Stimulated activated effector memory CD8-positive, alpha-beta T cell treated with anti-CD3 and anti-CD28 coated beads, Interleukin-12 subunit alpha, Interleukin-12 subunit beta, amount 100 ng/mL, for 72 hours (primary cell): ENCODE measurements at places on chromosomes 7 and 10.

DNA sequence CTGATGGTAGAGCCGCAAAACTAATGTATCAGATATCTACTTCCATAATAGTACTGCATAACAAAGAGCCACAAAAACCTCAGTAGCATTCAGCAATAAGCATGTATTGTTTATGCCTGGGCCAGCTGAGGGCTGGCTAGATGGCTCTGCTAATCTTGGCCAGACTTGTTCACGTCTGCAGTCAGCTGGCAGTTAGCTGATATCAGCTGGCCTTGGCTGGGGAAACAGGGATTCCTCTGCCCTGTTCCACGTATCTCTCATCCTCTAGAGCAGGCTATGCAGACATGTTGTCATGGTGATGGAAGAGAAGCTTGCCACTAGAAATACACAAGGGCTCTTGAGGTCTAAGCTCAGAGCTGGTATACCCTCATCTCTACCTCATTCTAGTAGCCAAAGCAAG is 62.9 kb downstream of the GRM8 start:
- no peak for DNase-seq

GRCh38 chr7:35570937-35571336 is 124.0 kb downstream of the HERPUD2 start:
- DNase-seq, result no peak

DNA sequence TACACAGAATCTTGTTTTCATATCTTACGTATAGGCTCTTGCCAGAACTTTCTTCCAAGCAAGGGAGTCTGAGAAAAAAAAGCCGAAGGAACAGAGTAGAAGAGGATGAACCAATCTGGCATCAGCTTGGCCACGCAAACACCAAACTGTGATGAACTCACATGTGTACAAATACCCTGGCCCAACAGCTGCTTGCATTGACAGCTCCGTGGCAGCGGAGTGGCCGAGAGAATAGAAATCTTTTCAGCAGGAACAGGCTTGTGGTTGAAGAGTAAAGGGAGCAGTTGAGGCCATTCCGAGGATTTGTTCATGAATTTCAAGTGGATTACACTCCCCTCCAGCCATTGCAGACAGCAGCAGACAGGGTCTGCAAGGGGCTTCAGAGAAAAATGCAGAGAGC is 173.8 kb upstream of the PLXNA4 start:
- no peak for DNase-seq

GRCh38 chr10:76136961-76137360 is 705.5 kb downstream of the LRMDA start:
- no peak for DNase-seq

DNA sequence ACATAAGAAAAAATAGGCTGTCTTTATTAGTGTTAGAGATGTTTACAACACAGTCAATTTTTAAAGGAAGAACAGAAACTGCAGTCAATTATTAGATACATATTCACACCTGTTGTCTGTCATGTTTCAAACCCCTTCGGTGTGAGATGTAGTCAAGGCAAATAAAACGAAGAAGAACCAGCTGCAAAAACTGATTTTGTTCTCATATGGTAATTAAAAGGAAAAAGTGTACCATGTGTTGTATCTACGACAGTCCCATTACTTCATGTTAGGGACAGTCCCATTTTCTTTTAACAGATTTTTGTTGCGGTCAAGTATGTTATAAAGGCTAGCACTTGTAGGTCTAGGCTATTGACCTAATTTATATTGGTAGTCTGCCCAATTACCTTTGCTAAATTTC is 149.4 kb downstream of the LRRN3 start:
- no peak for DNase-seq

- peak; percentile 56 for DNase-seq
Observed at GRCh38 chr10:18104223-18104872, 35.9 kb upstream of the CACNB2 start.

DNA sequence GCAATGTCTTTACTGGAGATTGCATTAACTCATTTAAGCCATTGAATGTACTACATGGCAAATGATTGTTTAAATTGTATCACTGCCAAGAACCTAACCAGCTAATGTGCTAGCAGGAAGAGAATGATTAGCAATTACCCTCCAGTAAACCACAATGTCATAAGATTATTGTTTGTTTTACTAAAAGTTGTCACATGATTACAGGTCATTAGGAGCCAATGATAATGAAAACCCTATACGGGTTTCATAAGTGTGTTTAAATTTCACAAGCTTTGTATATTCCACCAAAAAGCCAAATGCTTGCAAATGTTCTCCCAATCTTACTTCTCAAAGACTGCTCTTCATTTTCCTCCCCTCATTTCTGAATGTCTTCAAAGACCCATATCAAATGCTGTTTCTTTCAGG is 76.5 kb upstream of the PPP1R3C start:
- no peak for DNase-seq

- no peak for DNase-seq
Observed at GRCh38 chr7:20374399-20374798, 43.7 kb downstream of the ITGB8 start.

- DNase-seq, result no peak
Observed at GRCh38 chr10:9898633-9899395, 1118.9 kb upstream of the CELF2 start.

DNA sequence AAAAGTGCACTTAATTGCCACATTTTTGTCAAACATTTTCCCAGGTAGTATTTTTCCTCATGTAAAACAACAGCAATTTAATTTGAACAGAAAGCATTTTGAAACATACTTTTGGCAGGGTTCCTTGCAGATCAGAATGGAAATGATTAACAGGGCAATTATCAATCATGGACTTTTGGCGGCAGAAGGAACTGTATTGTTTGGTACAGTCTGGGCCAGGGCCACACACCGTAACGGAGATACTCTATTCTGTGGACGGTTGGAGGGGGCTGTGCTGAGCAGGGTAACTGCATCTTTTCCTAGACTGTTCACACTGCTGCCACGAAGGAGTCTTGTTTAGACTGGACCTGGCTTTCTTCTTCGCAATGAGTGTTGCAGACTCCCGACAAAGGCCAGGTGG is 62.3 kb downstream of the EGFR start:
- DNase-seq, result no peak

DNA sequence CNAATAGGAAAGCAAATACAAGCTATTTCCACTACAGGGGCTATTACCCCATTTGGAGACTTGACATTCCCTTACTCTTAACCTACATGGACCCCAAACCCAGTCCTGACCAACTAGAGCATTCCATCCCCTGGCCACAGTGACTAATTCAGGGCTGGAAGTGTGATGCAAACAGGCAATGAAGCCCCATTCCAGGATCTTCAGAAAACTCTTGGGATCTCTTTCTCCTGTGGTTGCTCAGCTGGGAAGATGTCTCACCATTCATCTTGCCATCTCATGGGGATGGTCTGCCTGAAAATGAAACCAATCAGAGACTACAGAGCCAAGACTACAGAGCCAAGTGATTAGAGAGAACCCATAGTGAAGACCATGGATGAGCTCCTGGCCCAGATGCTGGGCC is 206.2 kb downstream of the ZNF365 start:
- no peak for DNase-seq

DNA sequence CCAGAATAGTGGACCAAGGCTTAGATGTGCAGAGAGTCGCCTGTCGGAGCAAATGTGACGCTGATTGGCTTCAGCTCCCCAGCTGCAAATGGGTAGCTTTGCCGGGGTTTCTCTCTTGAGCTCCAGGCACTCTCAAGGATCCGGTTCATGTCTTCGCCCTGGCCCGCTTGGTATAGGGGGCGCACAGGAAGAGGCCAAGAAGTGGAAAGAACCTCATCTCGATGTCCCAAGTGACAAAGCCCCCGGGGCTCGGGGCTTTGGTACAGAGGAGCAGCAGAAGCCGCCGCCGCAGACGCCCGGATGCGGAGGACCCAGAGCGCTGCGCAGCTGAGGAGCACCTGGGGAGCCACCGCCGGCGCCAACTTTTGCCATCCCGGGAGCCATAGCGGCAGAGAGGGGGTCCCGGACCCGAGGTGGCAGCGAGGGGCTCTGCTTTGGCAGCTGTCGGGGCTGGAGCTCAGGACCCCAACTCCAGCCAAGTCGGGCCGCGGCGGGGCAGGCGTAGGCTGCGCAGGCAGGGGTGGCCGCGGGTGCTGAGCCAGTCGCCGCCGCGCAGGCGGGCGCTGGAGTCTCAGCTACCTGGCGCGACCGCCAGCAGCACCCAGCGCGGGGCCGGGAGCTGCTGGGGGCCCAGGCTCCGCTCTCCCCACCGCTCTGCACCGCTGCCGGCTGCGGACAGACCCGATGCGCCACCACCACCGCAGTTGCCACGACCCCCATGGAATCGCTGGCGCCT is 466.6 kb downstream of the XPNPEP1 start:
- no peak for DNase-seq

DNA sequence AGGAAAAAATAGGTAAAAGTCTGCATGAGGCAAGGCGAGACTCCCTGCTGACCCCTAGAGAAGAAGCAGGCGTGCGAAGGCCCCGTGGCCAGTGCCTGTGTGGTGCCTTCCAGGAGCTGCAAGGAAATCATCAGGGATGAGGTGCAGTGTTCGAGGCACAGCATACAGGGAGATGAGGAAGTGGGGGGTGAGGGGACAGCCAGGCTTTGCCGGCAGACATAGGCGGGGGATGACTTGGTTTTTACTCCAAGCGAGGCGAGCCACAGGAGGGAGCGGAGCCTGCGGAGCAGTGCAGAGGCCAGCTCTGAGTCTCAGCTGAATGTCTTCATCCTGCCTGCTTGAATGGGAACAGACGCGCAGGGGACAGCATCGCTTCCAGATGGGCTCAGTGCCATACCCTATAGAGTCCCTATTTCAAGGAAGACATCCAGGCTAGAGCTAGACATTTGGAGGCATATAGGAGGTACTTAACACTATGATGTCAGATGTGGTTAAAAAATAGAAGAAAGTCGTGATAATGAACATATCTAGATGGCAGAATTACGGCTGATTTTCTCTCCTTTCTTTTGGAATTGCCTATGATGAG is 49.5 kb downstream of the TCERG1L start:
- DNase-seq, result no peak

- DNase-seq, result no peak
Observed at GRCh38 chr10:4265964-4266363, 481.0 kb upstream of the KLF6 start.

- no peak for DNase-seq
Observed at GRCh38 chr7:44122529-44122928, 819 bp downstream of the POLD2 start.

GRCh38 chr7:153920897-153921296 is 131.3 kb upstream of the DPP6 start:
- no peak for DNase-seq

- DNase-seq, result no peak
Observed at GRCh38 chr7:99394188-99394502, 14.3 kb downstream of the PDAP1 start.

DNA sequence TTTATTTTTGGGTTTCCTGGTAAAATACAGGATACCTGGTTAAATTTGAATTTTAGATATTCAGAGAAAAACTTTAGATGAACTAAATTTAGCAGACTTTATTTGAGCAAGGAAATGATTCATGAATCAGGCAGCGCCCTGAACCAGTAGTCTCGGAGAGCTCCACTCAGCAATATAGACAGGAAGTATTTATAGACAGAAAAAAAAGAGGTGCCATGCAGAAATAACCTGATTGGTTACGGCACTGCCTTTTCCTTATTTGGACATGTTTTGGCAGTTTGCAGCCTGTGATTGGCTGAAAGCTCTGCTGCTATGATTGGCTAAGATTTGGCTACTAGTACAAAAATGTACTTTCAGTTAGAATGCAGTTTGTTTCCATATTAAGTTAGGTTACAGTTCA is 198.3 kb upstream of the DKK1 start:
- no peak for DNase-seq

- no peak for DNase-seq
Observed at GRCh38 chr10:122461367-122461728, at the start of gene HTRA1. Gene HTRA1 (plus strand): TSS chr10:122461553. CDS start chr10:122461653, 100 bp downstream.

GRCh38 chr10:130340816-130341215 is 204.6 kb downstream of the GLRX3 start:
- no peak for DNase-seq

- DNase-seq, result no peak
Observed at GRCh38 chr7:68224041-68224741, 1227.6 kb downstream of the TYW1 start.

- no peak for DNase-seq
Observed at GRCh38 chr7:137081321-137082093, 213.1 kb downstream of the CHRM2 start.

- DNase-seq, result no peak
Observed at GRCh38 chr7:24464861-24465260, 108.4 kb upstream of the PALS2 start.
